ENCODE measurements at places on chromosomes 4 and X.

GRCh38 chrX:140274811-140275525 lies 229.9 kb downstream of the SOX3 start:
- DNase-seq = no peak

- DNase-seq = no peak
Measured at GRCh38 chr4:109576462-109576861, 16.4 kb downstream of the MCUB start.

DNA sequence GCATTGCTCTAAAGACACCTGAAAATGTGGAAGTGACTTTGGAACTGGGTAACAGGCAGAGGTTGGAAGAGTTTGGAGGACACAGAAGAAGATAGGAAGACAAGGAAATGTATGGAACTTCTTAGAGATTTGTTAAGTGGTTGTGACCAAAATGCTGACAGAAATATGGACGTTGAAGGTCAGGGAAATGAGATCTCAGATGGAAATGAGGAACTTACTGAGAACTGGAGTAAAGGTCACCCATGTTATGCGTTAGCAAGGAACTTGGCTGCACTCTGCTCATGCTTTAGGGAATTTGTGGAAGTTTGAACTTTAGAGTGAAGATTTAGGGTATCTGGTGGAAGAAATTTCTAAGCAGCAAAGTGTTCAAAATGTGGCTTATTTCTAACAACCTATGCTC lies 99.4 kb downstream of the FAM13A start:
- no peak for DNase-seq

DNA sequence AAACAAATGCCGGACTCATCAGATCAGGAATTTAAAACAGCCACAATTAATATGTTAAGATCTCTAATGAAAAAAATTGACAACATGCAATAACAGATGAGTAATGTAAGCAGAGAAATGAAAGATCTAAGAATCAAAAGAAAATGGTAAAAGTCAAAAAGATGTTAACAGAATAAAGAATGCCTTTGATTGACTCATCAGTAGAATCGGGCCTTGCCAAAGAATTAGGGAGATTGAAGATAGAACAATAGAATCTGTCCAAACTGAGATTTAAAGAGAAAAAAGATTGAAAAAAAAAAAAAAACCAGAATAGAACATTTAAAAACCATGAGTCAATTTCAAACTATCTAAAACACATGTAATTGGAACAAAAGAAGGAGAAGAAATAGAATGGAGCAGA lies 25.9 kb upstream of the GUCY1A1 start:
- peak; percentile 48 for DNase-seq

DNA sequence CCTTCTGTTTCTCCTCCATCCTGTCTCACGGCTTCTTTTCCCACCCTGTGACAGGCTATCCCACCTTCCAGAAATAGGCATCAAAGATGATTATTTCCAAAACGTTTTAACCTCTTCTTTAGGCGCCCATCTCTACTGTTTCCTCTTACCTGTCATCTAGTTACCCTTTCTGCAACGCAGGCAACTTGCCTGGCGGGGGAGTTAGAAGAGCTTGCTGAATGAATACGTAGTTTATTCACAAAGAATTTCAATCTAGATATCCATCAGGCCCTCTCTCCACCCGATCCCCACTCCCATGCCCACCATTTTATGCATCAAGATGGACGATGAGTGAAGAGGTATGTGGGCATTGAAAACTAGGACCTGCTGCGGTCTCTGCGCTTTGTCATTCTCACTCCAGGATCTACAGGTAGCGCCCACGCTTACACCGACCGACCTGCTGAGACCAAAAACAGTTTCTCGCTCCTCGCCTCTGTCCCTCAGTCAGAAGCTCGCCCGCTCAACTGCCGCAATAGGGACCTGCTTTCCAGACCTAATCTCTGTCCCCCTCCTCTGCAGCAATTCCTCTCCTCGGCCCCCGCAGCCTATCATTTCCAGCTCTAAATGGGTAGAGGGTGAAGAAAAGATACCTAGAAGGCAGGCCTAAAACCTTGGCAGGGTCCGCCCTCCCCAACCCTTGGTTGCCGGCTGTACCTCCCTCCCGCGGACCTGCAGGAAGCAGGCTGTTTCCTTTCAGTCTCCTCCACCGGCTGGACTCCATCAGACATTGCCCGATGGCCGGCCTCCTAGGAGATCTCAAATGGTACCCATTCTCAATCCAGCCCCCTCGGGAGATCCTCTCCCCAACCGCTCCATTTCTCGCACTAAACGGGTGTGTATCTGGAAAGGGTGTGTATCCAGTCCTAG lies 624 bp downstream of the BEX5 start:
- DNase-seq = no peak

DNA sequence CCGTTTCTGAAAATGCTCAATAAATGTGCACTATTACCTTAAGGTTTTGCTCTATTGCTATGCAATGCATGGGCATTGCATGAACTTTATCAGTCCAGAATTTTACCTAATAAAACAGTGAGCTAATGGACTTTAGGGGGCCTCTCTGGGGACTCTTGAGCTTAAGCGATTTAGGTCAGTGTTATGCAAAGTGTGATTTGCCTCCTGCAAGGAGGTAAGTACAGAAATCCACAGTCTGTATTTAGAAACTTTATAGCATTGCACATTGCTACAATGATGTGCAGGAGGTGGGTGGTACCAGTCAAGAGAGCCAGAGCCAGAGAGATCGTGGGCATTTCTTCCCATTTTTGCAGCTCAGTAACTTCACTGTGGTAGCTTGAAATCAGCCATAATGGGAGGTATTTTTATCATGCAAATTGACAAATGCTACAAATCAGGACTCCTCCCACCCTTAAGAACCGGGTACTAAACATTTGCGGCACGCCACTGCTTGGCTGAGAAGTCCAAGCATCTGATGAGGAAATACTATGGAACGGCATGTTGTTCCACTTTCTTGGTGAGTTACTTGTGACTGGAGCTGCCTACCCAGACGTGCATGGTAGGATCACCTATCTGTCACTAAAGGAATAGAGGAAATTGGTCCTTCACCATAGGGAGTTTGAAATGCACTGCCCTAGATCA lies 174.6 kb upstream of the PGRMC2 start:
- no peak for DNase-seq

DNA sequence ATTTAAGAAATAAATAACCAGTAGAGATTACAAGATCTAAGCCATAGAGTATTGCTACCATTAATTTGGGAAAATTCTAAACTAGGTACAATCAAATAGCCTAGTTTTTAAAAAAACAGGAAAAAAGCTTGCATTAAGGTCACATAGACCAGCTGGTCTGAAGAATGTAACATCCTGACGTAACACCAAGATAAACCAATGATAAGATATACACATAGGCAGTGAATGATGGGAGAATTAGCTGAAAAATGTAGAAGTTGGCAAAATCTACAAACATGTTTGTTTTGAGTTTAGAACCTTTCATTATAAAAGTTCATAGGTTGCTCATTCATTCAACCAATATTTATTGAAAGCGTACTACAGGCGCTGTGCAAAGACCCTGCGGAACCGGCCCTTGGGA lies 120.0 kb downstream of the SH3RF1 start:
- DNase-seq = no peak

DNA sequence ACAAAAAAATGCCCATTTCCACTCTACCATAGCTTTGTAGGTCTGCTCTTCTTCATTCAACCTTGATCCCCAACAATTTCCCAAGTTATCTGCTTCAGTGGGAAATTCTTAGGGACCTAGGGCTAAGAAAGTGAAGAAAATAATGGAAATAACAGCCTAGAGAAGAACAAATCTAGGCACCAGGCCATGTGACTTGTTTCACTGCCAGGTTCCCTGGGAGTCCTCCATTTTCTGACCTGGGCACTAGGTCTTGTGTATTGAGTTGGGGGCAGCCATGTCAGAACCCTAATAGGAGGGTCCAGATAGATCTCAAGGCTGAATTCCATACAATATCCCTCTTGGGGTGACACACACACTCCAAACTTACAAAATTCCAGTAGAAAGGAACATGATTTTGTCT lies 194.6 kb upstream of the STK26 start:
- no peak for DNase-seq

GRCh38 chr4:6195602-6196319 lies 4.6 kb downstream of the JAKMIP1 start:
- no peak for DNase-seq

DNA sequence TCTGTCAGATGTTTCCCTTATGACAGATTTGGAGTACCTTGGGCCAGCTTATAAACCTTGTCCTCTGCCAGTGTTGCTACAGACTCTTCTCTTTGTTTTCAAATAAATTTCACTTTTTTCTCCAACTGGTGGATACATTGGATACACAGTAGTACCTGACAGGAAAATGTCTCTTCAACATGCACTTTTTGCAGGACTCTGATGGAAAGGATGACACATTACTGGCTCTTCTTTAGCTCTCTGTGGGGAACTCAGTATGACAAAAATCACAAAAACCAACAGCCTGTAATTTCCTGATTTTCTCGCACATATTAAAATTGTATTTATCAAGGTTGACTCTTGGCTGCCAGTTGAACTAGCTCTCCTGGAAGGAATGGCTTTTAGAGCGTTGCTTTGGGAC lies 61.3 kb upstream of the GIMD1 start:
- no peak for DNase-seq

DNA sequence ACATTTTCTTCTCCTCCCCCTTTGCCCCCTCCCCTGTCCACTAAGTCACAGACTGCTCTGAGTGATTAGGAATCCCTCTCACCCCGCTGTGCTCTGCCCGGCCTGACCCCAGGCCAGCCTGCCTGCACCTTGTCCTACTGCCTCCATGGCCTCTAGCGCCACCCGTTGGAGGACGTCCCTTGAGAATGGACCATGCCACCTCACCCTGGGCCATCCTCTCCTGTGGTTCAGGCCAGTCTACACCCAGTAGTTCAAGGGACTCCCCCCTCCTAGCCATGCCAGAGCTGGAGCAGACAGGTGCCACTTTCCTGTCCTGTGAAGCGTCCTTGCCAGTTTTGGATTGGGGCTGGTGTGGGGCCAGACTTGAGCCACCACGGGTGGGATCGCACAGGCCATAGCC lies 9.7 kb upstream of the IRAK1 start:
- DNase-seq = no peak
